ENCODE measurements at places on chromosomes 11 and 22.

DNA sequence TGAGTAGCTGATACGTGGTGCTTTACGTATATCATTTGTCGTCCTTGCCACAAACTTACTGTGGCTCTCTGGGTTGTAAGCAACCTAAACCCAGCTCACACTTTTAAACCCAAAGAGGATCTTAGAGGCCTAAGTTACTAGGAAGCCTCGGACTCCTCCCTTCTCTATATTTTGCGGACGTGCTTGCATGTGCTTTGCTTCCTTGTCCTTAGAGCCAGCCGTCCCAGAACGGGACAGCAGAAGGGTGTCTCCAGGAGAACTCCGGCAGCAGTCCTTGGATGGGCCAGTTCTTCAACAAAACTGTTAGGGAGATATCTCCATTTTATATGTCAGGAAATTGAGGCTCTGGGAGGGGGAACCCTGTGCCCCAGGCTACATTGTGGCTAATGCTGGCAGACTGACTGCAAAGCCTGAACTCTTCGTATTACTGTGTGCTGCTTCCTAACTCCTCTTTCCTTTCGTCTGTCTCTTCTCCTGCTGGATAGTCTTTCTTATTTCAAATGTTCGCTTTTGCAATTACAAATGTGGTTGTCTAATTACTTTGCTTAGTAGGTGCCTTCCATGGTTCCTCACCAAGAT is 33.8 kb downstream of the TNRC6B start:
- DNase-seq = no peak

DNA sequence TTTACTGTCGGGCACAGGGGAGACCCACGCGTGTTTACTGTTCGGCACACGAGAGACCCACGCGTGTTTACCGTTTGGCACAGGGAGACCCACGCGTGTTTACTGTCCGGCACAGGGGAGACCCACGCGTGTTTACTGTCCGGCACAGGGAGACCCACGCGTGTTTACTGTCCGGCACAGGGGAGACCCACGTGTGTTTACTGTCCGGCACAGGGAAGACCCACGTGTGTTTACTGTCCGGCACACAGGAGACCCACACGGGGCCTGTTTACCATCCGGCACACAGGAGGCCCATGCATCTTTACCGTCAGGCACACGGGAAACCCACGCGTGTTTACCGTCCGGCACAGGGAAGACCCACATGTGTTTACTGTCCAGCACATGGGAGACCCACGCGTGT is 525.1 kb downstream of the BRD1 start:
- DNase-seq = no peak

DNA sequence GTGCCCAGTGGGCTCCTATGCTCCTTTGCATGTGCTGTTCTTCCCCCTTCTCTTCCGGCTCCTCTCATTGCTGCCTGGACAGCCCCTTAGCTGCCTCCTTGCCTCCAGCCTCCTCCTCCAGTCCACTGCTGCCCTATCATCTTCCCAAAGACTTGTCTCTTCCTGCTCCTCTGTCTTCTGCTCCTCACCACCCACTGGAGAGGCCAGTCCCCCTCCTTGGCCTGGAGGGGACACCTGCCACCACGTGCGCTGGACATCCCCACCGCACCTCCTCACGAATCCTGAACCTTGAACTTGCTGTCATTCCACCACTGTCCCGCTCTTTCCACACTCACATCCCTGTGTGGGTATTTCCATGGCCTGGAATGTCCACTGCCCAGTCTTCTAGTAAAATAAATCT is 49.8 kb downstream of the MICAL2 start:
- no peak for DNase-seq

- DNase-seq = no peak
These were observed 10.3 kb downstream of the UBASH3B start for GRCh38 chr11:122665861-122666260.

DNA sequence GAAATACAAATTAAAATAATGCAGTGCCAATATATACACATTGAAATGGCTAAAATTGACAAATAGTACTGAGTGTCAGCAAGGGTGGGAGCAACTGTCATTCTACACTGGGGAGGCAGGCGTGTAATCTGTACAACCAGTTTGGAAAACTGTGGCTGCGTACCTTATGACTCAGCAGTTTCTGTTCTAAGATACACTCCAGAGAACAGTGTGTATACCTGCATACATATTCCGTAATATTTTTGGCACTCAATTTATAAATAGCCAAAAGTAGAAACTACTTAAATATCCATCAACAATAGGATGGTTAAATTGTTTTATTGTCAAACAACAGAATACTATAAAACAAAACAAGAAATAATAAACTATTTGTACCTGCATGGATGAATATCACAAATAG is 57.6 kb downstream of the RNF169 start:
- DNase-seq = no peak

- DNase-seq = no peak
These were observed 167.1 kb downstream of the ETS1 start for GRCh38 chr11:128420265-128420664.

GRCh38 chr11:34161812-34162492 is 56.5 kb downstream of the NAT10 start:
- no peak for DNase-seq

DNA sequence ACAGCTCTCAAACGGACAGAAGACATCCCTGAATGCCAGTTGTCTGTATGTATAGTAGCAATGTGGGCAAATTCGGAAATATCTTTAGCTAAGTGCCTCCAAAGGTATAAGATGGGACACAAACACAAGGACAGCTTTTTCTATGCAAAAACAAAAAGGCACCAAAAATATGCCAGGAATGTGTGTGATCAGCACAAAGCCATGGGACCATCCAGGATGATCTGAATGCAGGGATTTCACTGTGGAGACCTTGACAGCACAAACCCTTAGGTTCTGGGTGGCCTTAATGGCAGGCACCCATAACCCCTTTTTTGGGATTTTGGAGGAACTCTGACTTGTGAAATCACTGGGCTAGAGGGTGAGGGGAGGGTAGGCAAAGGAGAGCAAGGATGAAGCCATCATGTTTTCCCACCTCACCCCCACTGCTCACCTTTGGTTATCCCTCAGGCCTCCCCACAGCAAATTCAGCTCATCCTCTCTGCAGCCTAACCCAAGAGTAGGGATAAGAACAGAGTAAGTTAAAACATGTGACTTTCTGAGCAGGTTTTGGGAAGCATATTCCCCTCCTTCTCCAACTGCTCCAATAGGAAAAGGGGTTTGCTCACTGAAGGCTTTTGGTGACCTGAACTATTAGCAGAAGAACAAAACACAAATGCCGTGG is 154.6 kb downstream of the SNX19 start:
- no peak for DNase-seq

GRCh38 chr11:93524858-93525257 is 18.3 kb downstream of the SMCO4 start:
- DNase-seq = no peak

DNA sequence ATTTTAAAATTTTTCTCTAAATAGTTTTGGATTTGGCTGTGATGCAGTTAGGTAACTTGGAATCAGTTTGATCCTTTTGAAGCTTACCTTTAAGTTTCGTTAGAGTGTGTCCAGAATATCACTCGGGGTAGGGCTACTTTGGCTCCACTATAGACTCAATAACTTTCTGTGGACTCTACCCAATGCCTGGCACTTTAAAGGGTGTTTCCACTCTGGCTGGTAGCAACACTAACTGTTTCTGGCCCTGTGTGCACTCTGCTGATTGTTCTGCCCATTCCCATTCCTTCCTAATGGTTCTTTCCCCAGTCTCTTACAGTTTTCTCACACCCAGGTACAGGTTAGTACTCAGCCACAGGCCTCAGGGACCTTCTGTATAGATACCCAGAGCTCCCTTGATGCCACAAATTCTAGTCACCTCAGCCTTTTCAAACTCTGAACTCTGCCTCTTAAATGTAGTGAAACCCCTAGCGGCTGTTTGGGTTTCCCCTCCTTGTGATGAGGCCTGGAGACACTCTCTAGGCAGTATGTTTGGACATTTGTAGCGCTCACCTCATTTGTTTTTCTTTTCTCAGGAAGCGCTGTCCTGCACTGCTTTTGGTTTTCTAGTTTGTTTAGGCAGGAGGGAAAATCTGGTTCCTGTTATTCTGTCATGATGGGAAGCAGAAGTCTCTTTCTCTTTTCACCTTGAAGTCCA is 16.8 kb downstream of the CUL5 start:
- no peak for DNase-seq

- no peak for DNase-seq
These were observed 81.3 kb downstream of the MYO18B start for GRCh38 chr22:25823276-25823675.

GRCh38 chr22:23175817-23176644 is 4.3 kb upstream of the BCR start:
- no peak for DNase-seq

GRCh38 chr22:20093418-20094196 is 13.6 kb downstream of the DGCR8 start:
- no peak for DNase-seq

- no peak for DNase-seq
These were observed 10.1 kb downstream of the LIN7C start for GRCh38 chr11:27496461-27496860.

DNA sequence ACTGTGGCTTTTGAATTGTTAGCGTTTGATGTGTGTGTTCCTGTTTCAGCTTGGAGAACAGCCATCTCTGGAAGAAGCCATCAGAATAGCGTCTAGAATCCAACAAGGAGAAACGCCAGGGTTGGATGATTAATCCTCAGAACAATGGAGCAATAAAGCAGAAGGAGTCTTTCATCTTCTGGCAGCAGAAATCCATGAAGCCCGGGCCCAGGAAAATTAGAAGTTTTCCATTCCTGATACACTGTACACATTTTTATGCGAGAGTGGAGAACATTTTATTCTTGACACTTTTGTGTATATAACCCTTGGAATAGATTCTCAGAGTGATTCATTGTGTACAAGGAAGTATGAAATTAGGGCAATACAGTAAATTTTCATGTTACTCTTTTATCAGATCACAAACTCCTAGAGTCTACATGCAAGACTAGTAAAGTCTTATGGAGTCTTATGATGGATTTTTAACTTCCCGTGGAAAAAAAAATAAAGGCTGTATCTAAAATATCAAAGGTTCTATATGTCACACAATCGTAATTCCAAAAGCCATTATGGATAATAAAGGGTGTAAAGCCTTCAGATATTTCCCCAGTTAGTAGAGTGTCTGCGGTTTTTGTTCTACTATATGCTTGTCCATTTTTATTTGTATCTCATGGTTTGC is 45.9 kb upstream of the WEE1 start:
- DNase-seq = no peak

DNA sequence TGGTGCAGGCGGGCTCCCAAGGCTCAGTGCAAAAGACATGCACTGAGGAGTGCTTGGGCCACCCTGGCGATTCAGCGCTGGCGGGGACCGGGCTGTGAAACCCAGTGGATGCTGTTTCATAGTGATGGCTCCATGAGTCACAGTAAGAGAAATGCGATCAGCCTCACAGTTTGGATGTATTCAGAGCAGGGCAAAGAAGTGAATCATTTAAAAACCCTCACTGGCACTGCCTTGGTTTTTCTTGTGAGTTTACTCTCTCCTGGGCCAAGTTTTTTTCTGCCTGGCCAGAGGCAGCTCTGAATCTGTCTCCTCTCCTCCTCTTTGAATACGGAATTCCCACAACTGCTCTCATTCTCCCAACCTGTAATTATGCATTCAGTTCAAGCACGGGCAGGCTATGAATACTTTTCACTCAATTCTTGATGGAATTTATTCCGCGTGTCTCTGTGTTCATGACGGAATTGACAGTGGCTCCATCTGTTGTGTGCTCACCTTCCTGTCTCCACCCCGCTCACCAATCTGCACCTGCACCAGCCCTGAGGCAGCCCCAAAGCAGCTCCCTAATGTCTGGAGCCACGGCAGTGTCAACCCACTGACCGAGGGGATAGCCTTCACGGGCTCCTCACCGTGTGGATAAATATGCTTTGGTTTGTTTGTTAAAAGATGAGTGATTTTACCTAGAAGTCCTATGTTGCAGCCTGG is 14.9 kb downstream of the ADAMTS8 start:
- DNase-seq = no peak

DNA sequence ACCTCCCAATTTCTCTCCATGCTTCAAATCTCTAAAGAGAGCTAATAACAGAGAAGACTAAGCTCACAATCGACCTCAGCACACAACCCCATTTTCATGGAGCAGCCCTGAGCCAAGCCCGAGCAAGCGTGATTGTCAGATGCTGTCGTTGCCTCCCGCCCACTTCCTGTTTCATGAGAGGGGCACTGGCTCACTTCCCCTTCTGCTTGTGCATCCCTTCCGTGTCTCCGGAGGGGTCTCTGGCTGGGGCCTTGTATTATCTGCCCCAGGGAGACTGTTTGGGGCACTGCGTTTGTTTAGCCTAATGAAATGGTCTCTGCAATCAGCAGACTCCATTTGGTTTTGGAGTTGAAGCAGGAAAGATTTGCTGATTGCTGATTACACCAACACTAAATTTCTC is 181.3 kb upstream of the SEZ6L start:
- DNase-seq = no peak

DNA sequence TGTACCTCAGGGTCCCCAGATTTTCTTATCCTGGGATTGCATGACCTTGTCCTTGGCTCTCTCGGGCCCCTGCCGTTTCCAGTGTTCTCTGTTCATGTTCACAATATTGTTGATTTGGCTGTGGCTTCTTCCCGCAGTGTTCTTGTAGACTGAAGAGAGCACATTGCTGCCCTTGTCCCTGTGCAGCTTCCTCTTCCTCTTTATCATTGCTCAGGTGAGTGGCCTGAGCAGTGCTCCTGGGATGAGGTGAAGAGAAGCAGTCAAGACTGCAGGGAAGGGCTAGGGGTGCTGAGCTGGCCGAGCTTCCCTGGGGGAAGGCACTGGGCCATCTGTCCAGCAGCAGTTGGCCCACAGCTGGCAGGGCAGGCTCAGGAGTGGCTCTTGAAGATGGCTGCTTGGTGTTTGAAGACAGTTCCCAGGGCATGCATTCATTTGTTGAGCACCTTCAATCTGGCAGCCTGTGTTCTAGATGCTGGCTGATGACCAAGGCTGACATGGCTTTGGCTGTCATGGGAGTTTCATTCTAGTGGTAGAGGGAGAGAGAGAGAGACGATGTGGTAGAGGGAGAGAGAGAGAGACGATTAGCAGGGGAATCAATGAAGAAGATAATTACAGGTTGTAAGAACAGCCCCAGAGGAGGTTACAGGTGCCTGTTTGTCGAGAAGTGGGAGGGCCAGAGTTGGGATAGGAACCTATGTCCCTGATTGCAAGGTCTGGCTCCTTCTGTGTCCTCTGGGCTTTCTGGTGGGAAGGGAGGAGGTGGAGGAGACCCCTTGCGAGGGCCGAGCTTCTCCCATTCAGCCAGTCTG is 17.4 kb downstream of the BMAL1 start:
- DNase-seq = no peak

DNA sequence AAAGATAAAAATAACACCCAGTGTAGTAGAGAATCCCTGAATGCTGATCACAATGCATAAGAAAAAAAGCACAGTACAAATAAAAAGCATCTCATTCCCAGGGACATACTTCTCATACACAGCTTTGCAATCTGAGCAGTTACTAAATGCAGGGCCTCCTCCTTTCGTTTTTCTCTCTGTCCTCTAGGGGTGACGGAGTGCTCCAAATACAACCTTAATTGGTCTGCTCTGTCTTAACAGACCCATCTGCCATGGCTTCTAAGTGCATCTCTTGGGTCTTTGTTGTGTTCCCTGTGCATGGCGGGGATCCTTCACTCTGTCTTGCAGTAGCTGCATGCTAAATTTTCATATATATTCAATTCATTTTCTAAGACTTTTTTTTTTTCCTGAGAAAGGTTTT is 1114.2 kb upstream of the RAG2 start:
- no peak for DNase-seq
